ENCODE measurements at places on chromosomes 12 and 14.
A peak's percentile ranks its signal among the peaks of the same experiment; 100 is the strongest.

DNA sequence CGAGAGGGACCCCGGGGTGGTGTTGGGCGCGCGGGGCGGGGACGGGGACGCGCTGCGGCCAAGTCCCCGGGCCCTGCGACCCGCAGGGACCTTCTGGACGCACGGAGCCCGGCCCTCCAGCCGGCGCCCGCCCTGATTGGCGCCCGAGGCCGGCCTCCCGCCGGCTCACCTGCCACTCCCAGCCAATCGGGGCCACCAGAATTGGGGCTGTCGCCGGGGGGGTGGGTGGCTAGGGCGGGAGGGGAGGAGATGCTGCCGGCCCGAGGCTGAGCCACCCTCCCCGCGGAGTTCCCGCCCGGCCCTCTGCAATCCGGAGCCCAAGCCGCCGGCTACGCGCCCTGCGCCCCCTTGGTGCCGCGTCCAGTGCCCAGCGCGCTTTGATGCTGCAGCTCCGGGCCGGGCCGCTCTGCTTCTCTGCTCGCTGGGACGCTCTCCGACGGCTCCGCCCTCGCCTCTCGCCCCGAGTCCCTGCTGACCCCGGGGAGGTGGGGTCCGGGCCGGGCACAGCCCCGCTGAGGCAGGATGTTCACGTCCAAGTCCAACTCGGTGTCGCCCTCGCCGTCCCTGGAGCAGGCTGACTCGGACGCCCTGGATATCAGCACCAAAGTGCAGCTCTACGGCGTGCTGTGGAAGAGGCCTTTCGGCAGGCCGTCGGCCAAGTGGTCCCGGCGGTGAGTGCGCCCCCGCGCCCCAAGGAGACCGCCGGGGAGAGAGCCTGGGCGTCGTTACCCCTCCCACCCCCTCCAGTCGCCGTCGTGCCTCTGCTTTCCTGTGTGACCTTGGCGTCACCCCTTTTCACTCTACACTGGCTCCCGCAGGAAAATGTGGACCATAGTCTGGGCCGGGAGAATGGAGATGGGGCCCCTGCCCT, at the start of gene PLEKHD1:
Gene PLEKHD1 (plus strand): TSS at position 285 of the 871 bp plus-strand sequence. CDS start 238 bp downstream, at position 523.
- DNase-seq, result peak; percentile 13

DNA sequence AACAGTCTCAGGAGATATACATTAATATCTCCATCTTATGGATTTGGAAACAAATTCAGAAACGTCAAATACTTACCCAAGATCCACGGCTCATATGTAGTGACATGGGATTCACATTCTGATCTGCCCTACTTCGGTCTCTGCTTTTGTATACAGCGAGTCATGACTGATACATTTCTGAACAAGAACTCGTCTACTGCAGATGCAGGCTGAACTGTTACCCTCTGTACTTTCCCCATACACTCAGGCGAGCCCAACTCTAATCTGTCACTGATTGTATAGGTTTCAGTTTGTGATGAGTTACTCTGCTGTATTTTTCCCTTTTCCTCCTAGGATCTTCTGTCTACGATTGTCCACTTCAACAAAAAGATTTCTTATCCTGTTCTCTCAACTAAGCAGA, 441.6 kb downstream of the CCDC91 start:
- no peak for DNase-seq

- no peak for DNase-seq
Measured at GRCh38 chr14:95140060-95140858, 17.1 kb downstream of the DICER1 start.

GRCh38 chr14:55965851-55966250, 152.4 kb upstream of the PELI2 start:
- no peak for DNase-seq

GRCh38 chr12:49505672-49506071, 33.2 kb upstream of the KCNH3 start:
- DNase-seq, result no peak

GRCh38 chr12:131121705-131122405, 168.1 kb downstream of the ADGRD1 start:
- DNase-seq, result no peak

DNA sequence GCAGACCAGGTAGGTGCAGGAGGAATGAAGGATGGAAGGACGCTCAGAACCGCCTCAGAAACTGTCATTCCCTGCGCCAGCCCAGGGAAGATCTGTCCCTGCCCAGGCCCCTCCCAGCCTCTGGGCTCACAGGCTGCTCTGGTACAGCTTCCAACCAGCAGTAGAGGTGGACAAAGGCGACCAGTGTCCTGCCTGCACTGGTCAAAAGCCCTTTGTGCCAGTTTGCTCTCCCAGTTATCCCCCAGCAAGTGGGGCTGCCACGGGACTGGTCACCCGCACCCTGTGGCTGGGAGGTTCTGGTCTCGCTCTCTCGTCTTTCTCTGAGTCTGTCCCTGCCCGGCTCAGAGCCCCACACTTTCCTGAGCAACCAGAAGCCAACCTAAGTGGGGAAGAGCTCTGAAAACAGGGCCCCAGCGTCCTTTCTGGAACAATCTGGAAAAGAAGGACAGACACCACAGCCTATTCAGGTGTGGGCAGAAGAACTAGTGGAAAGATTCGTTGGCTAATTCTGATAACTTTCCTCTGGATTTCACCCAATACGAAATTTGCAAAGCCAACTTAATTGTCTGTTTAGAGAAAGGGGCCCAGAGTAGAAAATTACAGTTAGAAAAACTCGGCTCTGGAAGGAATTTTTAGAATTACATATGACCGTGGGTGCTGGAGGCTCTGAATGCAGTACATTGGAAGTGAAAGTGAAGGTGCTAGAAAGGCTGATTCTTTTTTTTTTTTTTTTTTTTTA, 21.7 kb downstream of the SNRNP35 start:
- no peak for DNase-seq

GRCh38 chr14:47022721-47023120, 371.1 kb upstream of the RPL10L start:
- no peak for DNase-seq

- DNase-seq, result peak; percentile 8
Measured at GRCh38 chr12:130336723-130337487, 782 bp upstream of the PIWIL1 start.

DNA sequence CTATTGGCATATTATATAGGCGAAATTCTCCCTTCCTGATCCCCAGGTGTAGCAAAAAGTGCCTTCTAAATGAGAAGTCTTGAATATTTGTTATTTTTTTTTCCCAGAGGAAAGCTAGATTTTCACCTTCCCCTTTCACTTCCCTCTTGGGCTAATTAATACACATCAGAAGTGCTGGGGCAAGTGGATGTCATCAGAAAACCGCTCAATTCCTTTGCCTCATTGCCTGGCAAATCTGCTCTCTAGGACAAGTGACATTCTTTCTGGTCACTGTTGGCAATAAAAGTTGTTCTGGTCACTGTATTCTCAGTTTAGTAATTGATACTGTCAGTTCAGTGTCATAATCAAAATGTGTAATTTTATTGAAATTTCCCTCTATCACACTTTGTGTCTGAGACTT, 174.5 kb downstream of the ETNK1 start:
- DNase-seq, result no peak

DNA sequence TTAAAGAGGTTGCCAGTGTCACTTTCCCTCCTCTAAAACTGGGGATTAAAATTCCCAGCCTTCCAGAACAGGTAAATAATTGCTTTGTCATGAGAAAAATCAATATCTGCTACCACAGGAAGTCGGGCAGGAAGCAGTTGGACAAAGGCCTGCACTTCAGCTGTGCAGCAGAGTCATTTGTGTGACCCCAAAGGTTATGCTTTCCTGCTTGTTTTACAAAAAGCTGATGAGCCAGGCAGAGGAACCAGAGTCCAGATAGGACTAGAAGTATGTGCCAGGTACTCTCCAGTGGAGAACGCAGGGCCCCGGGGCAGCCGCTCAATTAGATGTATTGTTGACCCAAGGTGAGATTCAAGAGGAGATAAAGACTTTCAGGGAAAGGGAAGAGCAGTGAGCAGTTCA, 117.1 kb upstream of the FRMD6 start:
- DNase-seq, result no peak

DNA sequence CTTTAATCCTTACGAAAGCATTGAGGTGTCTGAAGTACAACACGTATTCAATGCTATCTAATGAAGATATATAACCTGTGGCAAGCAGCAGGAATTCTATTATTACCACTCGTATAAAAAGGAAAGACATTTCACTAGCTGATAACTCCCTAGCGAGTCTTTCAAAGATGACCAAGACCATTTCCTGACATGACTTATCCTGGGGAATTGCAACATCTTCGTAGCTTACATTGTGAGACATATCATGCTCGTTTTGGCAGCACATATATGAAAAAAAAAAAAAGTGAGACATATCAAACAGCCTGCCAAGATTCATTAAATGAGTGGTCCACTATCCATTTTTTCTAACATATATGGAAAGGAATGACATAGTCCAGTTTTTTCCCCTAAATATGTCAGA, 337.0 kb downstream of the FSCB start:
- no peak for DNase-seq

GRCh38 chr12:116918464-116918863, 7.7 kb downstream of the FBXW8 start:
- no peak for DNase-seq

- DNase-seq, result peak; percentile 11
Measured at GRCh38 chr14:104473649-104474494, 105.7 kb upstream of the C14orf180 start.

DNA sequence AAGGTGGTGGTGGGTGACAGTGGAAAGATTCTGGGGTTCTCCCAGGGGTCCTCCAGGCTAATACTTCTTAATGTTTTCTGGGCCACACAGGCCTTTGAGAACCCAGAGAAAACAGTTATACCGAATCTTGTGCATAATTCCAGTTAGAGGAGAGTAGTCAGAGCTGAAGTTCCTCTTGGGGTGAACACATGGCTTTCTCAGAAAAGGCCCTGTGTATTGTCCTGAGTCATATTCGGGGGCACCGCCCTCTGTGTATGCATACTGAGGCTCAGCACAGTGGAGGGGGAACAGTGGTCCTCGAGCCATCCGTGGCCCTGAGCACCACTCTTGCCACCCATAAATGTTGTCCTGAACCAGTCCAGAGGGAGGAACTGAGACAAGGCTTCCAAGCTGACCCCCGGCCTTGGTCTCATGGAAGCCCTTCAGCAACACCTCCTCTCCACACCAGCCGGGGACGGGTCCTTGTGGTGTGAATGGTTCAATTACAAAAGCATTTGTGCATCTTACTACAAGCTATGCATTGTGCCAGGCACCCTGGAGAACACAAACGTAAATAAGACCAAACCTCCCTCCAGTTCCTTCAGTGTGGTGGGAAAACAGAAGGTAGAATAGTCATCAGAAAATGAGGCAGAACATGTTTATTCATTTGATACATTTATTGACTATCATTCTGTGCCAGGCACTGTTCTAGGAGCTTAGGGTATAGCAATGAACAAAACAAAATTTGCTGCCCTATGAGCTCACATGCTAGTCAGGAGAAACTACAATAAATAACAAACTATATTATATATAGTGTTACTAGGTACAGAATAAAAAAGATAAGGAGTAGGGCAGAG, 9.9 kb downstream of the DHRS2 start:
- DNase-seq, result no peak

DNA sequence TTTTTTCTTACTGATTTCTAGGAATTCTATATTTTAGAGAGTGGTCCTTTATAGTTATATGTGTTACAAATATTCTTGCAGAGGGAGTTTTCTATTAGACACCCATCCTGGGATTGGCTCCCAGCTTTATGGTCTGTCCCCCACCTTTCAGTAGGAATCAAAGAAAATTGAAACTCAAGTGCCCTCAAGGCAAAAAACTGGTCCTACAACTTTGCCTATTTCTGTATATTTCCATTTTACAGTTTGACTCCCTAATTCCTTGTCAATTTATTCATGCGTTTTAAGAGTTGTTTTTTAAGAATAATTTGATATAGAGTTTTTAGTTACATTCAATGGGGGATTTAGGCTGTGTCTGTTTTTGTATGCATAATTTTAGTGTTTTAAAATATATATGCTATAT, 208.9 kb downstream of the SYNE2 start:
- no peak for DNase-seq

- DNase-seq, result peak; percentile 30
Measured at GRCh38 chr12:459430-460258, at the start of gene B4GALNT3. Gene B4GALNT3, plus strand, starts transcription at chr12:459939. Its CDS starts 438 bp downstream, at chr12:460377.

- DNase-seq, result no peak
Measured at GRCh38 chr12:11943919-11944700, 126.6 kb upstream of the BCL2L14 start.

GRCh38 chr14:20512177-20512905, 7.0 kb downstream of the RNASE10 start:
- DNase-seq, result no peak

DNA sequence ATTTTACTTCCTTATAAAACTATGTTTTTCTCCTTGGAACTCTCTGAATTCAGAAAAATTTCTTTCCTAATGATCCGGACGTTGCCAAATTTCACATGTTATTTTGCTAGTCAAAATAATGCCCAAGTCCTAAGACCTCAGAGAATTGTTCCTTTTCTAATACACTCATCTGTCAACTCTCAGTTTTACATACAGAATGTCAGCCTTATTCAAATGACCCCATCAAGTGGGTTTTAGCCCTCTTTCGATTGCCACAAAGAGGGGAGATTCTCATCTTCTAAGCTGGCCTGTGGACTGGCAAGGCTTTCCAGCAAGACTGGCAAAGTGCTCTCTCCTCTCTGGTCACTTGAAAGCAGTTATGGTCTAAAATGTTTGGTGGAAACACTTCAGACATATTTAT, 99.3 kb upstream of the GPHB5 start:
- DNase-seq, result no peak

- no peak for DNase-seq
Measured at GRCh38 chr12:54419088-54419887, at the start of gene ITGA5. Gene ITGA5, minus strand, starts transcription at chr12:54419266. Its CDS starts 68 bp downstream, at chr12:54419198.

DNA sequence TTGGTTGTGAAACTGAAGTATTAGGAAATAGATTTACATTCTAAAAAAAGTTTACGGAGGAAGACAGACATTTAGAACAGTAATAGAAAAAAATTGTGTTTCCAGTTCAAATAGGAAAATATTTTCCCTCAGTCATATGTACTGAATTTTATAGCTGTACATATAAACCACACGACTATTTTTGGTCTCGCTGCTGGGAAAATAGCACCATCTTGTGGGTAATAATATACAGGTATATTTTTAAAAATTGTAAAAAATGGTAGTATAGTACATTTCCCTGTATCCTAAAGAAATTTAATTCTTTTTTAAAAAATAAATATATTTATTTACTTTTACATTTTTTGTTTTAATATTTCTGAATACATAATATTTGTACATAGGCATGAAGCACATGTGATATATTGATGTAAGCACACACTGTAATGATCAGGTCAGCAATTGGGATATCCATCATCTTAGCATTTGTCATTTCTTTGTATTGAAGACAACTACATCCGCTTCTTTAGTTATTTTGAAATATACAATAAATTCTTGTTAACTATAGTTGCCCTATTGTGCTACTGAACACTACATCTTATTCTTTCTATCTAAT, 168.6 kb downstream of the ALX1 start:
- DNase-seq, result peak; percentile 33

DNA sequence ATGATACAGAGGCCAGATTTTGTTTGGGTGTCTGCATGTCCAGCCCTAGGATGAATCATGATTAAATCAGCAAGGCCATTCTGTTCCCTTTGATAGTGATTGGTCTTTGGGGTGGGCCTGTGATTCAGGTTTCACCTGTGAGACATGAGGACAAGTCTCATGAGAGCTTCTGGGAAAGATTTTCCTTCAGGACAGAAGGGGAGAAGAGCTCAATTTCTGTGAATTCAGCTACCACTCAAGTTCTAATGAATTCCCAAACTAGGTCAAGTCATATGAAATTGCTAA, 73.4 kb downstream of the ZNF664 start:
- DNase-seq, result no peak

Measured in RPMI8226 (cell line).